CD4-positive, CD25-positive, alpha-beta regulatory T cell (primary cell): ENCODE measurements at places on chromosomes 4 and X. TPM values are rescaled to one million over a fixed set of nuclear protein-coding genes. Genes with fewer than 3 reads are reported as not detected.

DNA sequence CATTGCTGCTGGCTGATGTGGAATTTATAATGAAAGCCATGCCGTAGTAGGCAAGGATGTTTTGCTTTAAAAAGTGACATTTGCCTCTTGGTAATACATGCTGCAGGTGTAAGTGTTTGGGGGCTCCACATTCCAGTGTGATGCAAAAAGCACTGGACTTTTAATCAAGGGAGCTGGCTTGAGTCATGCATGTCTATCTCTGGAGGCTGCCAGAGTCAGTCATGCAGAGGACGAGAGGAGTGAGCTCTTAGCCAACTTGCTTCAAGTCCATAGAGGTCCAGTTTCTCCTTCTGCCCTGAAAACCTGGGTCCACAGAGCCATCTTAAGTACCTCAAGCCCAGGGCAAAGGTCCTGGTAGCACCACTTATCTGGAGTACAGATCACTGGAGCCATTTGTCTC lies 11.6 kb upstream of the CXCL13 start:
- no peak for DNase-seq

DNA sequence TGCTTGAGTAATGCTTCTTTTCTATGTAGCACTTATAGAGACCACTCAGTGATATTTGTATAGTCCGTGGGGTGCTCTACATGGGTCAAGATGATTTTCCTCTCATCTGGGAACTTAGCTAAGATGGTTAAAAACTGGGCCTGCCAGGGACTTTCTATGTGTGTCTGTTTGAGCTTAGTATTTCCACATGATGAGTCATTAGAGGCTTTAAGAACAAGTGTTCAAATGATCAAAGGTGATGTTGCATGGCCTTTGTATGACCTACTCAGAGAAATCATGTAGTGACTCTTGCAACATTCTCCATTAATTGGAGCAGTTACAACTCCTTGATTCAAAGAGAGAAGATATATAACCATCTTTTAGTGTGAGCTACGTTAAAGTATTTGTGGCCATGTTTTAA lies 1480.5 kb upstream of the IGFBP7 start:
- no peak for DNase-seq

DNA sequence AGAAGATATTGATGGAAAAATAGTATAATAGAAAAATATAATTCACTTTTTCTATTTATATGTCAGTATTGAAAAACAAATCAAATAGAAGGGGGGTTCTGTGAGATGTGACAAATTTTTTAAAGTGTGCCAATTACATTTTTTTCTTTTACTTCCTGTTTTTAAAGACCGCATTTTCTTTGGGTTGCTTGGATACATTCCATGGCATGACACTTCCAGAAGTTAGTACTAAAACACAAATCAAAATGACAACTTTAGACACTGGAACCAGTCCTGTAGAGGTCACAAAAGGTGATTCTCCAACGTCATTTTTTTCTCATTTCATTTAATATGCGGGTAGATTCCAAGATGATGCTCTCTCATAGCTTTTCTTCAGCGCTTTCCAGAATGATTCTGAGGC lies 116.2 kb upstream of the GNPDA2 start:
- no peak for DNase-seq

DNA sequence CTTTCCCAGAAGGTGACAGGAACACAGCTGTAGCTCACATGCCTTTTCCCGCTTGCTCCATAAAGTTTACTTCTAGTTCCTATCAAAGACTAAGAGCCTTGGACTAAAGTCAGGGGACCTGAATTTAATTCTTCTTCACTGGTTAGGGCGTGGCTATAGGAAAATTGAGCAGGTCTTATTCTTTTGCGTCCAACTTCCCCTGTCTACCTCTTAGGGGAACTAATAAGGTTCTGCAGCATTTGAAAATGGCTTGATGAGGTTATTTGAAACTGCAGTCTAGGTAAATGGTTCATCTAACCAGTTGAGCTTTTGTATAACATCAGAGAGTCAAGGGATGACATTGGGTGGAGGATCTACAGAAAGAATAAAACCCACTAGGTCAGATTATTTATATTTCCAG lies 2.6 kb downstream of the ARHGAP10 start:
- no peak for DNase-seq

- DNase-seq, result no peak
These were observed 7.3 kb downstream of the PGK1 start for GRCh38 chrX:78111140-78111931.

DNA sequence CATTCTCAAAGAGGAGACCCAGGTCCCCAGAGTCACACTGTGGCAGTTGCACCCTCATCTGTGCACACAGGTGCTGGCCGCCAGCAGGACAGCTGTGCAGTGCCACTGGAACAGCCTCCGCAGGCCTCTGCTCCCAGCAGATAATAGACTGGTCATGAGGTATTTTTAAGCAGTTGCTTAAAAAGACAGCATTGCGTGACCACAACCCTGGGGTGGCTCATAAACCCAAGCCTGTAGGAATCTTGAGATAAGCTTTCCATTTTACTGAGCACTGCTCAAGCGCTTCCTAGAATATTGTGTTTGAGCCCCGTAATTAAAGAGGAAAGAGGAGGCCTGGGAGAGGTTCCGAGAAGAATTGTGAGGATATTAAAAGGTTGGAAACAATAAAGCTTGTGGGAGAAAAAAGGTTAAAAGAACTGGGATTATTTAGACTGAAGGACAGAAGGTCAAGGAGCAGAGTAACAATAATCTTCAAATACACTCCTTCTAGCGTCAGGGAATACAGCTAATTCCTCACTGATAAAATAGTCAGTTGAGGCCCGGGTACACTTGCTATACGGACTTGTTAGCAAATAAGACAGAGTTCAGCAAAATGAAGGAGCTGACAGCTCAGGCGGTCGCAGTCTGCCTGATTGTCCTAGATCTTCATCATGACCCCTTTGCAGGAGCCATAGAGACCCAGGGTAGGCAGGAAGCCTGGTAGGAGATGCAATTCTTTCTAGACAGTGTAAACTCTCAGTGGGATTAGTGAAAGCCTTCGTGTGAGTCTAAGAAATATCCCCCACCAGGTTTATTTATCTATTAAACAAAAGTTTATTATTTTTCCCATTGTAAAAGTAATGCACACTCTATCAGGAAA lies 86.2 kb upstream of the KIT start:
- DNase-seq, result no peak

DNA sequence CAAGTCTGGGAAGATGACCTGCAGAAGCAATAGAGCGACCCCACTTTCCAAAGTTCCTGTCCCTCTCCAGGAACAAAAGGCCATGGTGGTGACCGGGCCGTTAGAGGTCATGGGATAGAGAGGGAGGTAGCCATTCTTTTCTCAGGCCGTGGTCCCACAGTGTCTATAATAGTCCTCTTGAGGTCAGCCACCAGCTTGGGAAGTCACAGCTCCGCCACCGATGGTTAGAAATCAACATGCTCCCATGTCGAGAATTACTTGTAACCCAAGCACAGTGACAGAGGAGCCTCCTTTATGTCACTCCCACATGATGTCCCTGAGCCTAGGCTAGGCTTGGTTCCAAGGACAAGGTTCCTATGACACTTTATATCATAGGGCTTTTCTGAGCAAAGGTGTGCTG lies 48.3 kb upstream of the CBR4 start:
- DNase-seq, result no peak

- no peak for DNase-seq
These were observed 156.4 kb downstream of the ARX start for GRCh38 chrX:24859211-24859841.

The GPC4 gene
- not detected for polyA plus RNA-seq

DNA sequence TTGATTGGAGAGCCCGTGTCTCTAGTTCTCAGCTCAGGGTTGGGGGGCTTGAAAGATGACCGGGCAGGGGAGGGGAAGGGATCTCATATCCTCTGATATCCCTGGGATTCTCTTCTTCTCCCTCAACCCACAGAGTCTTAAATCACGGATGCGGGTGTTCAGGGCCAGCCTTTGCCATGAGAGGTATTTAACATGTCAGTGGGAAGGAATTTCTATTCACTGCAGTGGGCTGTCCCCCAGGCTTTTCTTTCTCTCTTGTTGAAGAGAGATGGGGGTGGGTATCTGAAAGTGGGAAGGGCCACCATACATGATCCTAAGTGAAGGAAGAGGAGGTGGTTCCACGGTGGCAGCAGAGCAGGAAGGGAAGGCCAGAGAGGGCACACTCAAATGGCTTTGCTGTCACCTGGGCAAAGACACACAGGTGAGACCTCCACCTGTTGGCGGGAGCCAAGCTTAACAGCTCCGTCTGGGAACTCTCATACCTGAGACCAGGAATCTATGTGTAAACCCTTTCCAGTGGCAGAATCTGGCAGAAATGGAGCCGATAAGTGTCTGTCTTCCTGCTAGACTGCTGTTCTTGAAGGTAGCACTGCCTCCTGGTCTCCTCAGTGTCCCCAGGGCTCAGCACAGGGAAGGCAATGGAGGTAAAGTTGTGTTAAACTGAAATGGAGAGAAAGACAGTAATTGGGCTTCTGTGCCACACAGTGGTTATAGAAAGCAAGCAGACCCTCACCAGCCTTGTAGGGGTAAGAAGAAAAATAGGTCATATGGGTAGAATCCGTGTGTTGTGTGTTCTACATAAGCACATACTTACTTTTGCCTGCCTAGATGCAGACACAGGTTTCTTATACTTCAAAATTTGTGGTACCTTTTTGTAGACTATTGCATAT lies 49.4 kb downstream of the RHOH start:
- no peak for DNase-seq
